Vein endothelial cell (primary cell): ENCODE measurements at places on chromosomes 13 and 19. TPM values are rescaled to one million over a fixed set of nuclear protein-coding genes. Genes with fewer than 3 reads are reported as not detected.

ZNF491 gene
- total RNA-seq = 0.65 and 1.8 TPM in 2 replicates

CADM4 gene
- 1.9 and 3.6 TPM in 2 replicates for total RNA-seq

SLITRK6 gene
- not detected in 2 replicates for total RNA-seq

KLK8 gene
- total RNA-seq = not detected in 2 replicates

PRODH2 gene
- not detected in 2 replicates for total RNA-seq

GAS6 gene
- total RNA-seq = 38.7 and 111 TPM in 2 replicates

TNNT1 gene
- not detected in 2 replicates for total RNA-seq

MCEMP1 gene
- not detected in 2 replicates for total RNA-seq

ZNF229 gene
- 6.2 and 15.7 TPM in 2 replicates for total RNA-seq

ZNF626 gene
- total RNA-seq = 15.0 and 18.5 TPM in 2 replicates

GRK1 gene
- total RNA-seq = under 0.01 TPM in 1 of 2 replicates, not detected in the other

IFNL1 gene
- total RNA-seq = not detected in 2 replicates

F2RL3 gene
- 4.6 and 4.9 TPM in 2 replicates for total RNA-seq

CYP2A6 gene
- total RNA-seq = not detected in 2 replicates

POU2F2 gene
- 1.3 and 1.5 TPM in 2 replicates for total RNA-seq

PRKCG gene
- total RNA-seq = not detected in 2 replicates

MEF2B gene
- 0.33 TPM in 1 of 2 replicates, not detected in the other for total RNA-seq

CASP14 gene
- not detected in 2 replicates for total RNA-seq

PABPC3 gene
- total RNA-seq = under 0.01 and 0.10 TPM in 2 replicates

NCR1 gene
- total RNA-seq = not detected in 2 replicates

SERP2 gene
- 0.96 TPM in 1 of 2 replicates, not detected in the other for total RNA-seq

HOMER3 gene
- 163 and 165 TPM in 2 replicates for total RNA-seq

LRFN3 gene
- total RNA-seq = 9.6 and 11.1 TPM in 2 replicates

CEACAM4 gene
- not detected in 2 replicates for total RNA-seq

PLK5 gene
- total RNA-seq = not detected in 2 replicates

SHISA7 gene
- total RNA-seq = not detected in 2 replicates

SIGLEC12 gene
- total RNA-seq = not detected in 2 replicates

LIM2 gene
- not detected in 2 replicates for total RNA-seq

WIZ gene
- total RNA-seq = 13.3 and 19.9 TPM in 2 replicates
